Activated T-cell treated with anti-CD3 and anti-CD28 coated beads for 24 hours (primary cell): ENCODE measurements at places on chromosomes 16 and 17.
A peak's percentile ranks its signal among the peaks of the same experiment; 100 is the strongest.

DNA sequence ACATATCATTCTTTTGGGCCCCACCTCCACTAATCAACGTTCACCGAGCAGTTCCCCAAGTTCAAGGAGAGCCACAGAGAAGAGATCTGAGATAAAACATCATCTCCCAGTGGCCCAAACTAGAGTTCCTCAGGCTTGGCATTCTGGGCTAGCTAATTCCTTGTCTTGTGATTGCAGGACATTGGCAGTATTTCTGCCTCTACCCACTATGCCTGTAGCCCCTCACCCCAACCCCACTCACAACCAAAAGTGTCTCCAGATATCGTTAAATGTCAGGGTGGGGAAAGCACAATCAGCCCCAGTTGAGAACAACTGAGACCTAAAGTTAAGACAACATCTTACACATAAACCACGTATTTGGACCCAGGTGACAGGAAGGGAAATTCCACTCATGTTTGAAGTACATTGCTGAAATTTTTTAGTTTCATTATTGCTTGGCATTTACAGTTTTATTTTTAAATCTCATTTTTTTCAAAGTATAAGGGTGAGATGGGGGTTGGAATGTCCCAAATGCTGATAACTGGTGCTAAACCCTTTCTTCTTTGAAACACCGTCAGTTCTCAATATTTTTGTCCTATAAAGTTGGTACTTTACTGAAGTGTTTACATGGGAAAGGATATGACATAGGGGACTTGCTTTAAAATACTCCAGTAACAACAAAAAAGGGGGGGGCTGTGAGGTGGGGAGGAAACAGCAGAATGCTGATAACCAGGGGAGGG, 13.6 kb downstream of the ZC3H7A start:
- DNase-seq = peak; percentile 33

DNA sequence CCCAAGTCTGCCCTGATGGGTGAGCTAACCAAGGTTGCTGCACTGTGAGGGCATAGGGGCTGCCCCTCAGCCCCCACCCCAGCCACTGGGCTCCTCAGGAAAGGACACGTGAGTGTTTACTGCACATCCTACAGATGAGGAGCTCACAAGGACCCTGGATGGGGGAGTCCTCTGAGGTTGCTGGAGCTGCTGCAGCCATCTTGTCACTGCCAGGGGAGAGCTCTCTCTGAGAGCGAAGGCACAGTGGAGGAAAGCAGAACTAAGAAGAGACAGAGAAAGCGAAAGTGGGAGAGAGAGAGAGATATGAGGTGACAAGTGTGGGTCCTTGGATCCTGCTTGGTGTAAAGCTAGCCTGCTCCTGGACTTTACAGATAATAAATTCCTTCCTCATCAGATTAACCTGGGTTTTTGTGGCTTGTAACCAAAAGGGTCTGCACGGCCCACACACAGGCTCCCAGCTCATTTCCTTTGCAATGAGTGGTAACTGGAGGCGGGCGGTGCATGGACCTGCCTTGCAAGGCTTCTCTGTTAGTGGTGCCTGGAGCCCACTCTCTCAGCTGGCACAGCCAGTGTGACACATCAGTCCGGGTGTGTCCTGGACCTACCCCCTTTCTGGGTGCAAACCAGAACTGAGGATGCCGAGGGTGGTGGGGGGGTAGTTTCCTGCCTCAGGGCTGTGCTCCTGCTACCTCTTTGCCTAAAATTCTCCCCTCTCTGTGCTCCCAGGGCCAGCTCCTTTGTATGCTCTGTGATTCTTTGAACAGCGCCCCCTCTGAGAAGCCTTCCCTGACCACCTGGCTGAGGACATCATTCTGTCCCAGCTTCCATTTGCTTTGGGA, 14.2 kb downstream of the SNX20 start:
- DNase-seq = peak; percentile 37

DNA sequence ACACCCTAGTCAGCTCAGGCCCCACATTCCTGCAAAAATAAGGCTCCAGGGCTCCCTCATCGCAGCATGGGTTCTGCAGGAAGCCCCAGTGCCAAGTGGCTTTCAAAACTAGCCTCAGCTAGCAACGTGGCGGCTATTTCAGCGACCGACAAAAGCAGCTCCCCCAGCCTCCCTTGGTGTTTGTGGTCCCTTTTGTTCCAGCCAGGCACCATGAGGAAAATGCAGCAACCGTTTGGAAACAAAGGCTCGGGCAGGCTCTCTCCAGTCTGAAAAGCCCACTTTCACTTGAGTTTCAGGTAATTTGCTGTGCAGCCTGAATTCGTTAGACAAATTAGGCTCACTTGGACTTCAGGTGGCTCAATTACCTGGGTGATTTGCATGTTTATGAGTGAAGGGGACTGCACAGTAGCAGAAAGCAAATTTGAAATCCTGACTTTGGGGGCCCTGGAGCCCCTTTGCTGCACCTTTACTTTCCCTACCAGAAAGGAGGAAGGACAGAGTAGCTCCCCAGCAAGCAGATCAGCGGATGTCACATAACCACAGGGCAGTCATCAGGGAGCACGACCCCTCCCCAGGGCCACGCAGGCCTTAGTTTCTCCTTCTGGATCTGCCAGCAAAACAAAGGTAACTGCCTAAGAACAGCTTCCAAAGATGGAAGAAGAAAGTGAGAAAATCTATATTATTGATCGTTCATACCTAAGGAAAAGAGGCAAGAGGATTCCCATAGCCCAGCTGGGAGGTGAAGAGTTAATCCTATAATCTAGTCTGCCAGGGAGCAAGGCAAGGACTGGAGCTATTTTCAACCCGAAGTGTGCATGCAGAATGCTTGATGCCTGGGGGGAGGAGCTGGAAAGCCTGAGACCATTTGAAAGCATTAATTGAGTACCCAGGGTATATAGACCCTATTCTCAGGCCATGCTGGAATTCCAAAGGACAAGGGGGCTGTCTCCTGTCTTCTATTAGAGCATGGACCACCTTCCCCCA, 143.1 kb upstream of the SDK2 start:
- no peak for DNase-seq

DNA sequence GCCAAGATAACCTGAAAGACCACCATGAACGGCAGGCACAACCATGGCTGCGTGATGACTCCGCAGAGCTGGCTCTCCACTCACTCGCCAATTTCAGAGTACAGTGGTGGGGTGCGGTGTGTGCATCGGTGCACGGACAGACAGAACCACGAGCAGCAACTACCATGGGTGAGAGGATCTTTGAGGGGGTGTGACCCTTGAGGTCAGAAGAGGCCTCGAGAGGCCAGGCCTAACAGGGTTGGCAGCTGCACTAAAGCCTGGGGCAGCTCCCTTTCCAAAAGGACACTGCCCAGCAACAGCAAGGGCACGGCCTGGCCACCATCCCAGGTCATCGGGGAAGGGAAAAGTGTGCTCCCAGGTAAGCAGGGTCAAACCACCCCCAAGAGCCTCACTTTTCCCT, 1.9 kb upstream of the ECI1 start:
- no peak for DNase-seq

- no peak for DNase-seq
These were observed 2.4 kb downstream of the ASGR1 start for GRCh38 chr17:7176841-7177190.

GRCh38 chr16:70746040-70746707, 54.8 kb downstream of the VAC14 start:
- no peak for DNase-seq

DNA sequence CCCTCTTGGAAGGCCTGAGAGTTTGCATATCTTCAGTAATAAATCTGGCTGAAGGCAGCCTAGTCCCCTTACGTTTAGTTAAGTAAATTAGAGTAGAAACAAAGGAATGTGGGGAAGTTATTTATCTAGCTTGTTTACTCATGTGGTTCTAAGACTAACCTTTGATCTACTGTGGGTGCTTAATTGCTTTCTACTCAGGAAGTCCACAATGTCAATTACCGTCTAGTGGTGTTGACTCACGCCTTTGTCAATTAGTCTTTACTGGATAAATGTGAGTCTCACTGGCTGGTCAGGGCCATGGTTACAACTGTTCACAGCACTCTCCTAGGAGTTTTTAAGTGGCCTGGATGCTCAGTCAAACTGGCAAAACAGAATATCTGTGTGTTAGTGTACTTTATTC, 2338.4 kb downstream of the TP53TG3F start:
- DNase-seq = no peak

GRCh38 chr16:9840761-9841665, 341.2 kb downstream of the GRIN2A start:
- DNase-seq = no peak

DNA sequence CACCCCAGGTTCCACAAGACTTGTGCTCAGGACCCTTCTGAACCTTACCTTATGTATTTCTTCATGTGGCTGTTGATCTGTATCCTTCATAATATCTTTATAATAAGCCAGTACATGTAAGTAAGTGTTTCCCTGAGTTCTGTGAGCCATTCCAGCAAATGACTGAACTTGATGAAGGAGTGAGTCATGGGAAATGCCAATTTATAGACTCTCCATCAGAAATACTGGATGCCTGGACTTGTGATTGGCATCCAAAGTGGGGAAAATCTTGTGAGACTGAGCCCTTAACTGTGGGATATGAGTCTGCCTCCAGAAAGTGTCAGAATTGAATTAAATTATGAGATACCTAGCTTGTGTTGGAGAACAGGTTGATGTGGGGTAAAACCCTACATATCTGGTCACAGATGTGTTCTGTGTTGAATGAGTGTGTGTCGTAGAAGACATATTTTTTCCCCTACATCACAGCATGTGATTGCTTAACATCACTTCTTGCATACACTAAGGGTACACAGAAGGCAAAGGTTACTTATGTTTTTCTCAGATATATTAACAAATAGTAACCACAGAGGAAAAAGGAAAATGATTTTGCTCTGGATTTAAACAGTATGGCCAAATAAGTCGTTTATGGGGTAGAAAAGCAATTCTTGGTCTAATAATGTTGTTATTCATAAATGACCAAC, 70.2 kb upstream of the NETO2 start:
- no peak for DNase-seq
